Esophagus mucosa (tissue), 1 donor: ENCODE measurements at places on chromosomes 6 and 20. TPM values are rescaled to one million over a fixed set of nuclear protein-coding genes. Genes with fewer than 3 reads are reported as not detected.
A peak's percentile ranks its signal among the peaks of the same experiment; 100 is the strongest.

GRCh38 chr6:41518118-41518517, 28.1 kb upstream of the FOXP4 start:
- ATAC-seq = no peak

DNA sequence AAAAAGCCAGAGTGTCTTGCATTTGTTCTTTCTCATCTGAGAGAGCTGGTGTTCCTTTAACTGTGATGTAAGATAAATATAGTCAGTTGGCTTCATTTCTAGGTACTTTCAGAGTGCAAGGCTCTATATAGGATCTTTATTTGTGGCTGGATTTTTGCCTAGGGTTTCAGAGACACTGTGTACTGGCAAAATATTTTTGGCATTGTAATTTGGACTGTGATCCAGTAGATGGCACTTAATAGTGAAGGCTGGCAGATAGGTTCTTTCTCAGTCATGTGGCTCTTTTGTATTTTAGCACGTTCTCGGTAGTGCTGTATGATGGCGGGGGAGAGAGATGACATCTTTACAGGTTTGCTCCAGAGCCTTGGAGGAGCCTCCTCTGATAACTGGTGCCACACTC, 26.8 kb upstream of the SLC35B3 start:
- ATAC-seq = no peak

GRCh38 chr20:43736588-43737158, 9.9 kb upstream of the GTSF1L start:
- no peak for ATAC-seq

GRCh38 chr20:618980-619379, 8.9 kb upstream of the TCF15 start:
- ATAC-seq = no peak

DNA sequence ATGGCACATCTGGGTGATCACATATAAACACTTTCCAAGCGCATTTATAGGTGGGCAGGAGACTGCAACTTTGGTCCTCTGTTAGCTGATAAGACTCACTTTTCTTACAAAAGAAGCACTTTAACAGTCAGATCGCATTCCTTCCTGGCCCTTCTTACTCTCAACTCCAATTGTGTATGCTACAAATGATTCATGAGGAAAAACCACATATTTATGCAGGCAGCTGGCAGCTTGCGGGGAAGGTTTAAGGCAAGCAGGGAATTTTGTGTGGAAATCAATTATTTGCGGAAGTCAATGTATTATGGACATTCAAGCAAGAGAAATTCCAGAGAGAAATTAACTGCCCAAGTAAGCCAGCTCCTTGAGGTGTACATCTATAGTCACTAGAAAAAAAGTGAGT, 194.0 kb downstream of the PKHD1 start:
- ATAC-seq = no peak

- ATAC-seq = peak; percentile 15
These were observed 28.7 kb downstream of the PTPRK start for GRCh38 chr6:128491610-128492206.

DNA sequence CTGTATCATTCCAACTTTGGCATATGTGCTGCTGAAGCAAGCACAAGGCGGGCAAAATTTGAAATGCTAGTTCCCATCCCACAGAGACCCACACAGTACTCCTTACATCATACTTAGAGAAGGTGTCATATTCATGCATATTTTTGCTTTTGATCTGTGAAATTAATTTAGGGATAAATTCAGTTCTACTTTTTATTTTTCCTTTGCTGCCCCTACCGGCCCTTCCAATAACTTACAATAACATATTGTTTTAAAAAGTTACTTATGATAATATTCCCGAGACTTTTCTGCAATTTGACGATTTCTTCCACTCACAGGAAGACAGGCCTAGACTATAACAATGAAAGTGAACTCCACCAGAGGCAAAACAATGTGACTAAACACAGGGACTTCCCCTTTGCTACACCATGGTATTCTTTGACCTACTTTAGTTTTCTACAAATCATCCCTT, 35.0 kb downstream of the SESN1 start:
- peak; percentile 73 for ATAC-seq

GRCh38 chr20:48453477-48454093, 374.2 kb downstream of the PREX1 start:
- ATAC-seq = no peak

DNA sequence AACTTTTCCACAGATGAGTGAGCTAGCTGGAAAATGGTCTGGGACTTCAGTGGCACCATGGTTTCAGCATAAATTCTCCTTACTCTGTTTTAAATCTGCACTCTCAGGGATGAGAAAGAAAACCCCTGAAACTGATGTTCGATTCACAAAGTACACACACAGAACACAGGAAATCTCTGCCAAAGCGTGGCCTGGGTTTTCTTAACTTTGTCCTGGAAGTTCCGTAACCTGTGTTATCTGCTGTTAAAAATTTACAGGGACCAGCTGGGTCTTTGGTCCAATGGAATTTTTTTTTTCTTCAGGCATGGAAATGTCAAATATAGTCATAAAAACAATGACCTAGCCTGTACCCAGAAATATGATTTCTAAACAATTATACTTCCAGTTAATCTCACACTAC, 7.3 kb downstream of the SCML4 start:
- no peak for ATAC-seq

GRCh38 chr20:19327401-19327800, 115.0 kb downstream of the SLC24A3 start:
- ATAC-seq = no peak

DNA sequence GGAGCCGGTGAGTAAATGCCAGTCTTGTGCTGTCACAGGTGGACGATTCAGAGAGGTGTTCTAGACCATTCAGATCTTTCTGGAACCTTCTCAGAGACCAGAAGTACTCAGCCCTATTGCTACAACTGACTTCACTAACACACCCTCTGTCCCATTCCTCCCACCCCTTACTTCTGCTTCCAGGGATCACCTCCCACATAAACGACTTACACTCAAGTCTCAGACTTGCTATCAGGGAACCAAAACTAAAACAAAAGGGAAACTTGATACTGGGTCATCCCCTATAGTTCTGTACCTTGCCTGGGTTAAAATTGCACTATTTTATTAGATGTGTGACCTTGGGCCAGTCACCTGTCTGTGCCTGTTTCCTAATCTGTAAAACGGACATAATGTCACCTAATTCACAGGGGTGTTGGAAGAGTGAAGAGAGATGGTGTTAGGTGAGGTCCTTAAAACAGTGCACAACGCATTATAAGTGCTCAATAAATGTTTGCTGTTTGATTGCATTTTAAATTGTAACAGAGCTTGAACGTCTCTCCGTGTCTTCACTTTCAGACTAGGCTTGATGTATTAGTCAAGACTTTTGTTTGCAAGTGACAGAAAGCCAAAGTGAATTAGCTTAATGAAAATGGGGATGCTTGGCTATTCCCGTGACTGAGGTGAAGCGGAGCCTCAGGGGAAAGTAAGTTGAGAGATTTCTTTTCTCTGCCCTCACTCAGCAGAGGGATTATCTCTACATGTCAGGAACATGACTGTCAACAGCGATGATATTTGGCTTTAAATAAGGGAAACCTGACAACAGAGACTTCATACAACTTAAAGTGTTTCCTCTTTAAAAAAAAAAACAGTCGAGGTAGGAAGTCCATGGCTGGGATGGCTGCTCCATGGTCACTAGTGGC, 3.0 kb upstream of the SRXN1 start:
- no peak for ATAC-seq

The ELOVL2 gene
- total RNA-seq = 0.04 TPM

The AMD1 gene
- 80.8 TPM for total RNA-seq

The MACROD2 gene
- 2.2 TPM for total RNA-seq

The CD164 gene
- 91.3 TPM for total RNA-seq

The F13A1 gene
- 2.8 TPM for total RNA-seq

The AFG1L gene
- 7.6 TPM for total RNA-seq

The ARMH2 gene
- total RNA-seq = not detected

The FAM120B gene
- total RNA-seq = 12.4 TPM
